ENCODE measurements at places on chromosomes 1 and 21.
A peak's percentile ranks its signal among the peaks of the same experiment; 100 is the strongest.

DNA sequence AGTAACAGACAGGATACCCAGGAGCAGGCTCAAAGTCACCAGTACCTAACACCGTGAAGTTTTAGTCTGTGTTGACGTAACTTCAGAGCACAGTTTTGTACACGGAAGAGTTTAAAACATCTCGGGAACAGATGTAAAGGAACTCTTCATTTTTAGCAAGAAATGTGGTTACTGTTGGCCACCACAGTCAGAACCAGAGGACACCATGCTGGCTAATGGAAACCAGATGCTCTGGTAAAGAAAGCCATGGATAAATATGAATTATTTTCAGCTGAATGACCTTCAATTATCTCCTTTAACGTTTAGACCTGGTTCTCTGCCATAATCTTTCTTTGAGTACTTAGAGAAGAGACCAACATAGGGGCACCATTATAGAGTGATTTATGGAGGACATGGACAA, 115.9 kb downstream of the NTMT2 start:
- DNase-seq, result no peak

DNA sequence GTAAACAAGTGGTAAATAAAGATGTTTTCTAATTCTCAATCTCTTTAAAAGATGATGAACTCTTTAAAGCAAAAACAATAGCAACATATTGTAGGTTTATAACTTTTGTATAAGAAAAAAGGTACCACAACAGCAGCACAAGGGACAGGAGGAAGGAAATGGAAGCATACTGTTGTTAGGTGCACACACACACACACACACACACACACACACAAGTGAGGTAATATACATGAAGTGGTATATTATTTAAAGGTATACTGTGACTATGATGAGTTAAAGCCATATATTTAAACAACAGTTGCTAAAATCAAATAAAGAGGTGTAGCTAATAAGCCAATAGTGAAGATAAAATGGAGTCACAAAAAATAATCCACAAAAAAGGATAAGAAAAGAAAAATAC, 20.0 kb downstream of the PPP1R15B start:
- no peak for DNase-seq

GRCh38 chr1:153795330-153795837, 20.2 kb downstream of the SLC27A3 start:
- DNase-seq, result no peak

GRCh38 chr1:154474802-154475201, 27.2 kb upstream of the TDRD10 start:
- peak; percentile 28 for DNase-seq

- DNase-seq, result no peak
Observed at GRCh38 chr1:14572861-14573260, 25.6 kb upstream of the KAZN start.

- DNase-seq, result no peak
Observed at GRCh38 chr1:3192825-3193224, 123.8 kb downstream of the PRDM16 start.

DNA sequence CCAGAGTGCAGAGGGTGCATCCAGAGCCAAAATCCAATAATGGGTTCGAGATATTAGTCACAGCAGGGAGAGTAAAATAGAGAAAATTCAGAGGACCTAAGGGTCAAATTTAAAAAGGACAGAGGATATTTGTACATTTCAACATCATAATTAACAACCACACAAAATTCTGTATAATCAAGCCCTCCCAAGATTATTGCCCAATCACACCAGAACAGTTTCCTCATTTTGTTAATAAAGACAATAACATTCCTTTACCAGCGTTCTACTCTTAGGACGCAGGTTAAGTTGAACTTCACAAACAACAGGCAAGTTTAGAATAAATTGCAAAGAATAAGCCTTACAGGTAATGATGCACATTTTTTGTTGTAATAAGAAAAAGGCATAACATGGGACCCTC, 462.8 kb downstream of the PTPRC start:
- no peak for DNase-seq

GRCh38 chr1:112509005-112509659, 367 bp downstream of the WNT2B start:
- no peak for DNase-seq

- DNase-seq, result no peak
Observed at GRCh38 chr1:20319456-20320220, 29.0 kb downstream of the VWA5B1 start.

DNA sequence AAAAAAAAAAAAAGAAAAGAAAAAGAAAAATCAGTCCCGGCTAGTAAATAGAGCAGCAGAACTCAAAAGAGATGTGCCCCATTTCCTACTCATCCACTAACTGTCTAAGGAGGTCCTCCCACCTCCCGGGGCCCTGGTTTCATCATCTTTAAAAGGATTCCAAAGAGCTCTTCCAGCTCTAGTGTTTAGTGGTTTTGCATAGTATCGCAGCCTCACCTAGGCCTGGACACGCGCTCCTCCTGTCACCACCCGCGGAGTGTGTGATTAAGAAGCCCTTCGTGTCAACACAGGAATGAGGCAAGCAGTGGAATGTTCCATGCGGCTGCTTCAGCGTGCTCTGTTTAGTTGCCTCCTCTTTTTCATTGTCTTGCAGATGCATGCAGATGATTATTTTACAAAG, 49.0 kb downstream of the LBR start:
- DNase-seq, result no peak

- no peak for DNase-seq
Observed at GRCh38 chr1:101407505-101408211, 170.8 kb downstream of the S1PR1 start.

DNA sequence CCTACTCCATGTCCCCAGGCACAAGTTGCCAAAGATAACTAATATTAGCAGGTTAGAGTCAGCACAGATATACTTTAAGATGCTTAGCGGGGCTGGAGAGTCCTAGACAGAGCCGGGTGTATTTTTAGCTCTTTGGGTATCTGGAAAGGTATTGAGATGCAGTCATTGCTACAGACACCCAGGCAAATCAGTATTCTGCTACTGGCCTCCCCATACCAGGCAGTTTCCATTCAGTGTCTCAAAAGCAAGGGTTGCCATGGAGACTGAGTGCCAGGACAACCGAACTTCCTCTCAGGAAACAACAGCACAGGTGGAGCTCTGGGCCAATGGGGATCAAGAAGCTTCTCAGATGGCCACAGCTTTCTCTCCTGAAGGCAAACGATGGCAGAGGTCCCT, 45.3 kb downstream of the KCNC4 start:
- DNase-seq, result no peak

GRCh38 chr1:109765483-109765815, 1.7 kb upstream of the EPS8L3 start:
- DNase-seq, result no peak

DNA sequence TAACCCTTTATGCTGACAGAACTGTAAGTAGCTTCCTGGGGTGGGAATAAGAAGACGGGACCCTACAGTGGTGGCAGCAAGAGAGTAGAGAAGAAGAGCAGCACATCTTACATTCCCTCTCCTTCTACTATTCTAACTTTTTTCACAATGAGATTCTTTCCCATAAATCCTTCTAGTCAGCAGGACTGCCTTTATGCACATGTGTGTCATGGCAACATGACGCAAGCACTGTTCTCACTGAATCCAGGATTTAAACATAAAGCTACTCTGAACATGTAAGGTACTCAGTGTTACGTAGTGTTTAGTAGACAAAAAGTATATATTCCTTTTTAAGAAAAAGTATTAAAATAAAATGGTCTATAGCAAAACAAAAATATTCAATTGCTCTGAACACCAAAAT, 309.7 kb upstream of the LYPLAL1 start:
- DNase-seq, result no peak

DNA sequence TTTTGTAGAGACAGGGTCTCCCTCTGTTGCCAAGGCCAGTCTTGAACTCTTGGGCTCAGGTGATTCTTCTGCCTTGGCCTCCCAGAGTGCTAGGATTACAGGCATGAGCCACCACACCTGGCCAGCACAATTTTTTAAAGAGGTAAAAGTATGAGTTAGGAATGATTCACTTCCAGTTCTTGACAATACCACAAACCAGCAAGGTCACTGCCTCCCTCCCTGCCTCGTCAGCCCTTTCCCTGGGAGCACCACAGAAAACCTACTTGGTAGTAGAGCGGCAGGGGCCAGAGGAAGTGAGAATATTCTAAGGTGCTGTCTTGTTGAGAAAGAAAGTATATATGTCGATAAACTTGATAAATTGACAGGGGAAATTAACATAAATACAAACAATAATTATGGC, 10.8 kb upstream of the CDA start:
- no peak for DNase-seq

DNA sequence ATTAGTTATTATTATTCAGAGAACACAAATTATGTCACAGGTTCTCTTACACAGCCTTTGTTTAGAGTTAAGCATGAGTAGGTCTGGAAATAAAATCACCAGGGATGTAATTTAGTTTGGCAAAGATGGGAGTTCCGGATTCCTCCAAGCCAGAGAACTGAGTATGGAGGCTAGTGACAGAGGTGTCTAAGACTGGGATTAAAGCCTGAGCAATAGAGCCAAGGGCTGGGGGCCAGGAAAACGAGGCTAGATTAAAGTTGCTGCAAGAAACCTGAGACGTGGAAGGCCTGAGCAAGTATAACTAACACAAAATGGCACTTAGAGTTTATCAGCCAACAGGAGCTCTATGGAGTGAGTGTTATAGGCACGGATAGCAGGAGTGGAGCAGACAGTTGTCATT, 381.6 kb downstream of the SRGAP2C start:
- DNase-seq, result no peak

DNA sequence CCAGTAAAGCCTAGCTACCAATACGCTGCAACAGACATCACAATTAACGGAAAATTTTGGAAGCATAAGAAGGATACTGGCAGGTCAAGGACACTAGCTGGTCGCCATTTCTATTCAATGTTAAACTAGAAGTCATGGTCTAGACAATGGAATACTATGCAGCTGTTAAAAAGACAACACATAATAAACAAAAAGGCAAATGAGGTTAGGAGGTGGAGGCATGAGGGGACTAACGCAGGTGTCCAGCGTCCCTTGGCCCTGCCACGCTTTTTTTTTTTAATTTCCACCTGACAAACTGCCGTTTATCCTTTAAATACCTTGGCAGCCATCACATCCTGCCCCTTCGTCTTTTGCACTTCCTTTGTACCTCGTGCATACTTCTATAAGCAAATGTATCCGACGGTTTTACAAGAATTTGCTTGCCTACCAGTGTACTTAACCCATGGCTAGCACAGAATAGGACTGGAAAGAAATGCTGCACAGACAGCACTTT, 698 bp upstream of the SLC22A15 start:
- DNase-seq, result no peak

- no peak for DNase-seq
Observed at GRCh38 chr1:160058087-160058486, 11.9 kb downstream of the KCNJ10 start.

- no peak for DNase-seq
Observed at GRCh38 chr1:231684356-231685244, 58.0 kb downstream of the DISC1 start.

- DNase-seq, result peak; percentile 65
Observed at GRCh38 chr1:212285685-212286555, 710 bp downstream of the PPP2R5A start.

DNA sequence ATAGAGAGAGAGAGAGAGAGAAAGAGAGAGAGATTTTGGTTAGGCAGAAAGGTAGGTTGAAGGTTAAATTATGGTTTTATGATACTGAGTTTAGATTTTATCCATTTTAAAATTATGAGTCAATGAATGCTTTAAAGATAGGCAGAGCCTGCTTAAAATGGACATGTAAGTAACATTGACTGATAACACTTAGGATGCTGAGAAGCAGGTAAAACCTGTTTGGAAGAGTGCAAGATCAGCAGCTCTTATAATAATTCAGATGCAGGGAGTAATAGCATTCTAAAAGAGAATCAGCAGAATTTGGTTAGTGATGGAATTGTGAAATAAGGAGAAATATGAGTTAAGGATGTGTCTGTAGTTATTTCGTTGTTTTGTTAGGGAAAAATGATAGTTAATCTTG, 446.6 kb downstream of the PLA2G4A start:
- DNase-seq, result no peak

DNA sequence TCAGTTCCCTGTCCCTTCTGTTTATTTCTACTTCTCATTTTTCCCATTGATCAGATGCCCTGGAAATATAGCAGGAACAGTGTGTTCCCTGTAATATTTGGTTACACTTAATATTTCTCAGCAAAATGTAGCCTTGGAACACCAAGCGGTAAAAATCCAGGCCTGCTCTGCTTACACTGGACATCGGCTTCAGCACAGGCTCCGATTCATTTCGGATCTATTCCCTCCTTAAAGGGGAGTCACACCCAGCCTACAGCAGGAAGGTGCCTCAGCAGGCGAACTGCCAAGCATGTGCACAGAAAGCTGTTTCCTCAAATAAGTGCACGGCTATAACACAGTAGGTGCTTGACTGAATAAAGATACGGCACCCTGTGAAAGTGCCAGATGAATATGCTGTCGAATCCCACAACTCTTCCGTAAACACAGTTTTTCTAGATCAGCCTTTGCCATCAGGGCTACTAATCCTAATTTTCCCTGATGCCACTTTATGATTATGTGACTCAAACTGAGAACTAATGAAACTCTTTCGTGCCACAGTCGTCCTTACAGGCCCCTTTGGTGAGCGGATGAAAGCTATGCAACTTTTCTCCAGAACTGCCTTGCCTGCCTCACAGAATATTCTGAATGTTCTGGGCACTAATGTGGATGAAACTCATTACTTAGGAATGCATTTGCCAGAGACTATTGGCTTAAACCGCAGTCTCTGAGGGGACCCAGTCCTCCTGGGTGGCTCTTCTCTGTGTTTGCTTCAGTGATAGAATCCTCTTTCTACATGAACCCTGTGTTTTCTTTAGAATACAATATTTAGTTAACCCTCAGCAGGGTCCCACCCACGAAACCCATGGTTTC, 275.5 kb upstream of the RUNX1 start:
- DNase-seq, result no peak

GRCh38 chr1:202158810-202159533, 1.4 kb downstream of the PTPN7 start:
- no peak for DNase-seq

- DNase-seq, result no peak
Observed at GRCh38 chr1:17233675-17234320, 15.1 kb upstream of the PADI3 start.

DNA sequence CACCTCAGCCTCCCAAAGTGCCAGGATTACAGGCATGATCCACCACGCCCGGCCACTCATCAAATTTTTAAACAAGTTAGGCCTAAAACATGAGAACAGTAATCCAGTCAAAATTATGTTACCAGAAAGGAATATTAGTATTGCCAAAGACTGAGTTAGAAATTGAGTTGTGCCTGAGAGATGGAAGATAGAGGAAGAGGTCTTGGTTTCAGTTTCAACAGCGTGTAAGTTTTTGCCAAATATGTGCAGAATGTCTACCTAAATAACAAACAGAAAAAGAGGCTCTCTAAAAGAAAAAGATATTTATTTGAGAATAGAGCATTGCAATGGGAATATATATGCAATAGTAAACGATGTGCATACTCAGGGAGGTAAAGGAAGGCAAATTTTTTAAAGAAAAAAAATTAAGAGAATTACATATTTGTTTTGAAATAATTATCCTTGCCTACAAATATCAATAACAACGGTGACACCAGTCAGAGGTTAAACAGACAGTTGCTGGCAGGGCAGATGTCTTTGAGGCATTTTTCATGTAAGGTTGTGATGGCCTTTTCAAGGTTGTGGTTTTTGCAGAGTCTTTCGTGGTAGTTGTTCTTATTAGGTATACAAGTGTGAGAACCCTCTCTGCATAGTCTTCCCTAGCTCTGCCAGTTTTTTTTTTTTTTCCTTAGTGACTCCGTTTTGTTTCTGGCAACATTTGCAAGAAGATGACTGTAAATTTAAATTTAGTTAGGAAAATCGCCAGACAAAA, 2.2 kb upstream of the CD1B start:
- DNase-seq, result no peak
